ENCODE measurements at places on chromosomes 6 and 20.
A peak's percentile ranks its signal among the peaks of the same experiment; 100 is the strongest.

- no peak for DNase-seq
Measured at GRCh38 chr6:27541212-27541932, 68.5 kb upstream of the ZNF184 start.

DNA sequence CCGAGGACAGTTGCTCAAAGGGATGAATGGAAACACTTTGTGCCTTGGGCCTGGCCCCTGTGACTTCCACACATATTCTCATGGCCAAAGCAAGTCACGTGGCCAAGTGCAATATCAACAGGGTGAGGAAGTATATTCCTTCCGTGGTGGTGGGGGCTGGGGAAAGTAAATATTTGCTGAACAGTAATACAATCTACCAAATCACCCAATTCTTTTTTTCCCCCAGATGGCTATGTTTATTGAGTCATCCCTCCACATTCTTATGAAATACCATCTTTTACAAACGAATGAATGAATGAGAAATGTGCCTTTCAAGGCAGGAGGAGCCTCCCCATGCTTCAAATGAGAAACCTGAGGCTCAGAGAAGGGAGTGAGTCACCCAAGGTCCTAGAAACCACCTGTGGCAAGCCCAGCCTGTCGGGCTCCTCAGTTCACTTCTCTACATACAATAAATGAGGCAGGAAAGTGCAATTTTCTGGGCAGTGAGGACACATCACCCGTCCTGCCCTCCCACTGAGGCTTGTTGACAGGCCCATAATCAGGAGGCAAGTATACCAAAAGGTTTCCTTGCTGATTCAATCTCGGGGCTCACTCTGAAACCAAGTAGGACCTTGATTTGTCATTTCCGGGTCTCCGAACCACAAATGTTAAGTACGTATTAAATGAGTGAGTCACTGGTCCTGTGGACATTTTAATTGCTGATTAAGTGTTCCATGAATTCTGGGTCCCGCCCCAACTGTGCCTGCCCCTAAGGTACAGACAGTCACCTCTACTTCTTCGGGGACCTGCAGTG lies 25.3 kb upstream of the TOP1 start:
- peak; percentile 17 for DNase-seq

DNA sequence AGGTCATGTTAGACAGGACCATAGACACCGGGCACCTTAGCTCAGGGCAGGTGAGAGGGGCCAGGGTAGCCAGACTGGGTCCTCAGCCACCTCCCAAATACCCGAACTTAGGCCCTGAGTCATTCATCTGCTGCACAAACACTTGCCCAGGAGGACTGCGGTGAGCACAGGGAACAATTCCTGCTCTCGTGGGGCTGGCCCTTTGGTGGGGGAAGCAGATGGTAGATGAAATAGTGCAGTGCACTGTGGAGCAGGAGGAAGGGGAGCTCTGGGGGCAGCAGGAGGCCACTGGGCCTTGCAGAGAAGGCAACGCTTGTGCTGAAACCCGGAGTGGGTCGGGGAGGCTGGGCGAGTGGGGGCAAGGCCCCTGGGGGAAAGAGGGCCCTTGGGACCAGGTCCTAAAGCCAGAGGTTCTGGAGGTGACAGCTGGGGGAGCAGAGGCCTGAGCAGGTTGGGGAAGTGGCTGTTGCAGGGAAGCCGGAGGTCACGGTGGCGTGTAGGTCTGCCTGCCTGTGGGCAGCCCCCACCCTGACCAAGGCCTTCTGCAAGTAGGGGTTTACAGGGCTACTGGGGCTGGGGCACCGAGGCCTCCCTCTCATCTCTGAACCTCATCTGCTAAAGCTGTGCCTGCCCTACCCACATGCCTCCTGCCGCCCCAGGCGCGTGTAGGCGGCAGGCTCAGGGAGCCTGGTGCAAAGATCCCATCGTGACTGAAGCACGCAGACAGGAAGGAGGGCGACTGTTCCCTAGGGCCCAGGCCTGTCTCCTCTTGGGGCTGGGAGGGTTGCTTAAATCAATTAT lies 4.7 kb upstream of the NPBWR2 start:
- no peak for DNase-seq

- no peak for DNase-seq
Measured at GRCh38 chr20:49987015-49987867, 4.5 kb downstream of the SNAI1 start.

DNA sequence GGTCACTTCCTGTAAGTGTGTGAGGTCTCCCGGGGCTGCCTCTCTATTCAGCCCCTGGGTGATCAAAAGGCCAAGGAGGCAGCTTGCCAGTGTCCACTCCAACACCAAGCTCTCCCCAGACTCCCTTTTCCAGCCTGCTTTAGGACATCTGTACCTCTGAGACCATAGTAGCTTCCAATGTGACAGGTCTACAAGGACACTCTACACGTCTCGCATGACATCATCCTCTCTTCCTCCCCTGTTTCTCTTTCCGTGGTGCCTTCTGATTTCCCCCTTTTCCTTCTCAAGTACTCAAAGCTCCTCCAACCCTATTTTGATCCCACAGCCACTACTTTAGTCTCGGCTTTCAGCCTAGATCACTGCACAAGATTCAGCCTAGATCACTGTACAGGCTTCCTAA lies 26.4 kb downstream of the HLA-F start:
- no peak for DNase-seq

DNA sequence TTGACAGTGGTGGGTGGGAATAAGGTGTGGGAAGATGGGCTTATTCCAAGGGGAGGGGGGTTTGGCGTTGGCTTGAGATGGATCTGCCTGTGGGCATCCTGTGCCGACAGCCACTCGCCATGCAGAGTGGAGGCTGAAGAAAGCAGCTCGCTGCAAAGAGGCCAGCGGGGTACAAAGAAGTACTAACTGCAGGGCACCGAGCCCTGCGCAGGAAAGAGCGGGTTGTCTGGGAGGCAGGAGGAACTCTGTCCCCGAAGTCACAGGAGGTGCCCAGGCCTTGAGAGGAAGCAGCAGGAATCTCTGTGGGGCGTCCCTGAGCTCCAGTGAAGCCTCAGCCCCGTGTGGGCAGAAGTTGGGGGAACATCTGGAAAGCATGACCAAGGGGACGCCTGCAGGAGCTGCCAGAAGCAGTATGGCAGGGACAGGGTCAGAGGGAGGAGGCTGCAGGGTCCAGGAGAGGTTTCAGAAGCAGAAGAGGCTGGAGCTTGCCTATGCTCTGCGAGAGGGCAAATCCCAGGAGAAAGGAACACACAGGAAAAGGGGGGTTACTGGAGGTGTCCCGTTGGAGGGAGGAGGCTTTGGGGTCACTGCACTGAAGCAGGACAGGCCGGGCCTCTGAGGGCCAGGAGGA lies 77.2 kb downstream of the THBS2 start:
- no peak for DNase-seq

- no peak for DNase-seq
Measured at GRCh38 chr20:48750941-48751635, 76.7 kb downstream of the PREX1 start.

GRCh38 chr20:40741507-40742106 lies 52.6 kb upstream of the MAFB start:
- DNase-seq, result no peak

All from activated CD8-positive, alpha-beta memory T cell treated with anti-CD3 and anti-CD28 coated beads for 1 hour (primary cell).